Ovary (tissue), 10 donors: ENCODE measurements at places on chromosomes 1 and 21.

DNA sequence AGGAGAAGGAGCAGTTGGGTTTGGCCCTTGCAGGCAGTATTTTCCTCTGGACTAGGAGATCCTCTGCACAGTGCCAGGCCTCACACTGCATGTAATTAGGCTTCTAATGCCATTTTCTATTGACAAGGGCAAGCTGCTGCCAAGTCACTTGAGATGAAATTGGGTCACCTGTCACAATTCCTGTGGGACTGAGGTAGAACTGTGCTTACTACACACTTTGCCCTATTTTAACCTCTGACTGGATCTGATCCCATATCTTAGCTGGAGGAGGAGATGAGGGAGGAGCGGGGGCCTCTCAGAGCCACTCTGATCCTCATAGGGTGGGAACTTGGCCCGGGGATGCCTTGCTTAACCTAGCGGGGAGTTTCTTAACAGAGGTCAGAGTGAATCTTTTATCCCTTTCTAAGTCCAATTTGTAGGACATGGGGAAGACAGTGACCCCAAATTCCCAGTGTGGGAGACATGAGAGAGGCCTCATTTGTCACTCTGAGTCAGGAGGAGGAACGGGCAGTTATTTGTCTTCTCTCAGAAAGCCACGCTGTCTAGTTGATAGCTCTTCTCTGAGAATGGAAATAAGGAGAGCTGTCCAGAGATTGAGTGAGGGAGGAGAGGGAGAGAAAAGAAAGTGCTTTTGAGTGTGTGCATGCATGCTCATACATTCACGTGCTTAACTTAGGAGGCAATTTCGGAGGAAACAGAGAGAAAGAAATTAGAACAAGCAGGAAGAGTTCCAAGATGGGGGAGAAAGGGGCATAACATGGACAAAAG, 121.3 kb downstream of the CACNA1E start:
- no peak for DNase-seq

DNA sequence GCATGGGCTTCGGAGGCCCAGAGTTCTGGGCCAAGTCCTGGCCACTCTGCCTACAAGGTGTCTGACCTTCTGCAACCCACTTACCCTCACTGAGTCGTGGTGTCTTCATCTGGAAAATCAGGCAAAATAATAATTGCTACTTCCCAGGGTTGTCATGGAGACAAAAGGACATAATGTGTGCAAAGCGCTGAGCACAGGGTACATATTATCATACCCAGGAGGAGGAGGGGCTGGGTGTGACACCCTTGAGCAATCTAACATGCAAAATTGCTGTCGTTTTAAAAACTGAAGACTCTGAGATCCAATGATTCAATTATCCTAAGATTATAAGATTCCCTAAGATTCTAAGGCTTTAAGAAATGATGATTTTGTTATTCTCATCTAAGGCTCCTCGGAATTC, 459.5 kb downstream of the PTPRU start:
- no peak for DNase-seq

DNA sequence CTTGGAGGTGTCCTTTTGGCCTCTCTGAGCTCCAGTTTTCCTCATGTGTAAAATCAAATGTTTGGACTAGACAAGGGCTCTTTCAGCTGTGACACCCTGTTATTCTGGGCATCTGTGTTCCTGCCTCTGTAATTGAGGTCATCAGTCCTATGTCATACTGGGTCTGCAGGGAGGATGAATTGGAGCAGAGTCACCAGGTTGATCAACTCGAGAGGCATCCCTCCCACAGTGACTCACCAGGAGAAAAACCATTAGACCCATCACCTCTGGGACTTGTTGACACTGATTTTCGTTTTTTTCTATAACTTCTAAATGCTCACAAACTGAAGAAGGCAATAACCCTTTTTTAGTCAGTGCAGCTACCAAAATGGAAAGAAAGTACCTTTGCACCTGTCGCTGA, 82.2 kb downstream of the ST6GALNAC5 start:
- no peak for DNase-seq

DNA sequence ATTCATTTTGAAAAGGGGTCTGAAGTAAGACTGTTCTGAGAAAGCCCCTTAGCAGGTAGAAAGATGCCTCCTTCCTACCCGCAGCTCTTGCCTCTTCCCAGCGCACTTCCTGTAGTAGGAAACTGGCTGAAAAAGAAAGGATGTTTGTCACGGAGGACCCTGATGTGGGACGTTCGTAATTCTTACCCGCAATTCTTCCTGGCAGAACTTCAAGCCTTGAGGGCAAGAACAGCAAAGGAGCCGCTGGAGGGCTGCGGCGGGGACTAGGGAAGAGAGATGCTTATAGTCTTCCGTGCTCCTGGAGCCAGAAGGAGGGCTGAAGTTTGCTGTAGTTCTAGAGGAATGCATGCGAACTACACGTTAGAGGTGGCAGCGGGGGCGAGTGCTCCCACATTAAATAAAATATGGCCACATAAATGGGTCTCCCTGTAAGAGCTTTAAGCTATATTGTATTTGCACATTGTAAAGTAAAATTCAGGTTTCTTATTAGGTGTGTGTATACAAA, 6.3 kb downstream of the C1orf53 start:
- no peak for DNase-seq

DNA sequence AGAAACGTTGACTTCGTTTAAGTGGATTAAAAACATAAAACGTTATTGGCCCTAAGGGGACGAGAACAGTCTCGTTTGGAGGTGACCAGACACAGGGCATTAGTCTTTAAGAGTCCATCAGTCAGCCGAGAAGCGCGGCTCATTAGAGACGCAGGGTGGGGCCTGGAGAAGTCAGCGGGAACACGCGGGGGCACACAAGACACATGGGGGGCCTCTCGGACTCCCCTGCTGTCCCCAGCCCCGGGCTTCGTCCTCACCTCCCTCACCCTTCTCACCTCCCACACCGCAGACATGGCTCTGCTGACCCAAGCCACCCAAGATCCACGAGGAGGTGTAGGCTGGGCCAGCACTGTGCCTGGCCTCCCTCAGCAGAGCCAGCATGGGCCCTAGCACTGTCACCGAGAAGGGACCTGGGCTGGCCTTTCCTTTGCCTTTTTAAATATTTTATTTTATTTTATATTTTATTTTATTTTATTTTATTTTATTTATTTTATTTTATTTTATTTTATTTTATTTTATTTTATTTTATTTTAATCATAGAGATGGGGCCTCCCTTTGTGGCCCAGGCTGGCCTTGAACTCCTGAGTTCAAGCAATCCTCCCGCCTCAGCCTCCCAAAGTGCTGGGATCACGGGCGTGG, 48.9 kb downstream of the MORN1 start:
- DNase-seq = no peak

- DNase-seq = no peak
These were observed 7.6 kb downstream of the TAGLN2 start for GRCh38 chr1:159917533-159918351.

DNA sequence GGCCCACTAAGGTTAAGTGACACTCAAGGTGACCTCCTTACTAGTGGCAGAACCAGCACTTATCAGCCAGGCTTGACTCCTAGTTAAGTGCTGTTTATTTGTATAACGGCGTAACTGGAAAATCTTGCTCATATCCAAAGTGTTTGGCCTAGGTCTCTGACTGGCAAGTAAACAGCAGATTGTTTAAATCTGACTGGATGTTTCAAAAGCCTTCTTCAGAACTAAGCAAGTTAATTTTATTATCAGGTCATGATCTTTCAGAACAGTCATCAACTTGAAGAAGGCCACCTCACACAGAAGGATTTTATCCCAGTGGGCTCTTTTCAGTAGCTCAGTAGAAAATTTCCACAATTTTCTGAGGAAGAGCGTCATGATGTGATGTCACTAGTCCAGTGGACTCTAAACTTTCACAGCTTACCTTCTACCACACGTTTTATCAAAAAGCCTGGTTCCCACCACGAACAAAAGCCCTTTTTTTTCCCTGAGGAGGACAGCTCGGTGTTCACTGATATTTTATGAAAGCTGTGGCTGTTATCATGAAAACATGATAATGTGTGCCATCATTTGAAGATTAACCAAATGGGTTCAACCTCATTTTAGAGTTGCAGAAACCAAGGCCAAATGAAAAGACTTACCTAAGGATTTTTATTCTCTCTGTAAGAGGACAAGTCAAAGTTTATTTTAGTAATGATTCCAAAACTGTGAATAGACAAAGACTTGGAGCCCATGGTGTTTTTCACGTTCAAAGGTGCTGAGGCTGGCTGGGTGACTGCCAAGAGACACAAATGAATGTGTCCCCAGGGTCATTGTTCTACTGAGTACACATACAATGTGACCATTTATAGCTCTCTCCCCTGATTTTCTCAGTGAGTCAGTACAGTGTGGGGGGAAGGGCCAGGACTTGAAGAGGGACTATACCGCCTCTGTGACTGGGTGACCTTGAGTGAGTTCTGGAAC, 9.1 kb downstream of the SGIP1 start:
- DNase-seq = no peak

DNA sequence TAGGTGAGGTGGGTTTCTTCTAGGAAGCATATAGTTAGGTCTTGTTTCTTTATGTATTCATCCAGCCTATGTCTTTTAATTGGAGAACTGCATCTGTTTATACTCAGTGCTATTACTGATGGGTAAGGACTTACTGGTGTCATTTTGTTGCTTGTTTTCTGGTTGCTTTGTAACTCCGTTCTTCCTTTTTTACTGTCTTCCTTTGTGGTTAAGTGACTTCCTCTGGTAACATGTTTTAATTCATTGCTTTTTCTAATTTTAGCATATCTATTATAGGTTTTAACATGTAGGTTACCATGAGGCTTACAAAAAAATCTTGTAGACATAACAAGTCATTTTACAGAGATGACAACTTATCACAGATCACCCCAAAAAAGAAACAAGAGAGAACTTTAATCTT, 160.8 kb downstream of the VAV3 start:
- DNase-seq = no peak

- DNase-seq = no peak
These were observed 31.4 kb upstream of the OLIG2 start for GRCh38 chr21:32994305-32994704.

DNA sequence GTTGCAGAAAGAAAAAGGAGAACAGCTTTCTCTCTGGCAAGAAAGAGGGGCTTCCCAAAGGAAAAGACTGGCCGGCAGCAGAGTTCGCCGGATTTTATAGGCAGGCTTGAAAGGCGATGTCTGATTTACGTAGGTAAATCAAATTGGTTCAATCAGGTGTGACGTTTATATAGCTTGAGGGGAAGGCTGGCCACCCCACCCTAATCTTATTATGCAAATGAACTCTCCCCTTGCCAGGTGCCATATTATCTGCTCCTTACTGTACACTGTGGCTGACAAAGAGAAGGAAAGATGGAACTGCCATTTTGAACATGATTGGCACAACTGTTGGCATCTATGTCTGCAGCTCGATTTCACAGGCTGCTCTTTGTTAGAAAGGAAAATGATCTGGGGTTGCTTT, 16.8 kb upstream of the INTS3 start:
- DNase-seq = no peak

DNA sequence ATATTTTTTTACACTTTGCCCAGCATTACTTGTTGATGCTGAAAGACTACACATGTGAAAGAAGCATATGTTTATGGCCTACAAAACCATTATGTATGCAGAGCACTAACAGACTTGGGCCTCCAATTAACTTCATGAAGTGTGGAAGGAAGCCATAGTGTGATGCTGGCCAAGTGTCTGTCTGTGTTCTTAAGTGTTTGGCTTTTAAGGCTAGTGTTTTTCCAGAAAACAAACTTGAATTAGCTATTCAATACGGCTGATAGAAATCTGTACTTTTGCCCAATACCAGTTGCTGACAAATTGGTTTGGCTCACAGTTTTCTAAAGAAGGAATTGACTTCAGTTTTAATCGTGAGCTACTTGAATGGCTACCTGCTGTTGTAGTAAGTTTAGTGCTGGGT, 136.1 kb downstream of the ADGRL2 start:
- DNase-seq = no peak

- no peak for DNase-seq
These were observed 29.1 kb downstream of the IGFN1 start for GRCh38 chr1:201219481-201220387.

- no peak for DNase-seq
These were observed 34.9 kb downstream of the AADACL4 start for GRCh38 chr1:12678820-12679219.

- DNase-seq = no peak
These were observed 25.2 kb upstream of the AGO1 start for GRCh38 chr1:35857830-35858229.

- DNase-seq = no peak
These were observed 24.7 kb downstream of the NPHS2 start for GRCh38 chr1:179550746-179551682.

GRCh38 chr1:22651941-22652856, 837 bp upstream of the C1QB start:
- DNase-seq = no peak

GRCh38 chr1:33004613-33005012, 32.1 kb downstream of the AK2 start:
- no peak for DNase-seq

GRCh38 chr21:21002153-21002552, 3.9 kb downstream of the NCAM2 start:
- no peak for DNase-seq

DNA sequence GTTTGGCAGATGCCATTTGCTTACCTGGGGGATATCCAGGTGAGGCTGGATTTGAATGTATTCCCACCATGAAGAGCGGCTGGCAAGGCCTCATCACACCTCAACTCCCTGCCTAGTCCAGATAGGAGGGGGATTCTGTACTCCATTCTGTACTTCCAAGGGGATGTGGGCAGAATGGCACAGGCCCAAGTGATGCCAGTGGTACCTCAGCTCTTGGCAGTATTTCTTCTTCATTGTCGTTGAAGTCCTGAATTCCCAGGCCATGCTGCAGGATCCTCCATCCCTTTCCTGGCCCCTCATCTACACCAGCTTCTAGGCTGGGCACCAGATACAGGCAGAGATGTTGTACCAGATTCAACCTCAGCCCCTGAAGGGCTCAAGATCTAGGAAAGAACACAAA, 47.9 kb downstream of the KLHDC7A start:
- no peak for DNase-seq

- no peak for DNase-seq
These were observed 156.8 kb upstream of the HOOK1 start for GRCh38 chr1:59657873-59658465.

- peak; percentile 62 for DNase-seq
These were observed at the start of gene PRKAA2 for GRCh38 chr1:56644919-56645676. PRKAA2 (plus strand) TSS chr1:56645314; CDS start chr1:56645388, 74 bp downstream.

DNA sequence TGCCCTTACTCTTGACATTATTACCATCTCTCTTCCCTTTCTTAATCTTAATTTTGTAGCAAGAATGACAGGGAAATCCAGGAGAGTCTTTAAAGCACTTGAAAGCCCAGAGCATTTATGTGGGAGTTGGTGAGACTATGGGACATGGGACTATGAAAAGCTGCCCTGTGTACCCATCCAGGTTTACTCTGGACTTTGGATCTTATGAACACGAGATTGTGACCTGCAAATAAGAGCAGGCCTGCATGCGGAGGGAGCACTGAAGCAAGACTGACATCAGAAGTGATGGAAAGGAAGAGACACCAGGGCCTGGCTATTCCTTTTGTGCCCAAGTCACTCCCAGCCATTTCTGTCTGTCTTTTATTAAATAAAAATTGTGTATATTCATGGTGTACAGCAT, 209.6 kb downstream of the NUF2 start:
- DNase-seq = no peak

GRCh38 chr1:55347866-55348265, 132.7 kb upstream of the USP24 start:
- no peak for DNase-seq

- DNase-seq = no peak
These were observed 457.9 kb downstream of the BRINP3 start for GRCh38 chr1:190019717-190020116.
